ENCODE measurements at places on chromosomes 16 and 17.

DNA sequence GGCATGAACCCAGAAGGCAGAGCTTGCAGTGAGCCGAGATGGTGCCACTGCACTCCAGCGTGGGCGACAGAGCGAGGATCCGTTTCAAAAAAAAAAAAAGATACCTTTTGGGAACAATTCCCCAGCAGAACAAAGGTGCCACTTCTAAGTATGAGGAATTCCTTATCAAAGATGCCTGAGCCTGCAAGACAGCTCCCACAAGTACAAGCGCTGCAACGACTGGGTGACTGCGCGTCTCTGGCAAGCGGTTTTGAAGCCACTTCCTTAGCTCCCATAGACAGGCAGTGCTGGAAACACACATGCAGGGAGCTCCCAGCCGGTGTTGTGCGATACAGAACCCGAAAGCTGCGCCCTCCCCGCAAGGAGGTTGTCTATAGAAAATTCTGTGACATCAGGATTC lies 60.5 kb downstream of the ADCY9 start:
- no peak for DNase-seq

- peak; percentile 96 for DNase-seq
Observed at GRCh38 chr17:59837308-59838051, 55.3 kb downstream of the TUBD1 start.

DNA sequence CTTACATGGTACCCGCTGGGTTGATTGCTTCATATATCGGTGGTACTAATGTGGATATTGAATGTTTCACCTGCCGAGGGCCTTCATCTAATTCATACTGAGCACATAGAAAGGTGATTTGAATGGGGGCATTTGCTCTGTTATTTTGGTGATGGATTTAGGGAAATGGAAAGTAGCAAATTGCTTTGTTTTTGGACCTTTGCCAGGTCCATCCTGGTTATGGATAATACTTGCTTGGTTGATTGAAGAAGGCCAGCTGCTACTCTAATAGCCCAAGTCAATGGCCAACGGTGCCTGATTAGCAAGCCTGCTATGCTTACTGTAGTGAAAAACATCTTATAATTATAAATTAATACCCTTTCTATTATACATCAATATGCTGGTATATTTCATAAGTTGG lies 253.6 kb downstream of the CDH13 start:
- DNase-seq, result no peak

DNA sequence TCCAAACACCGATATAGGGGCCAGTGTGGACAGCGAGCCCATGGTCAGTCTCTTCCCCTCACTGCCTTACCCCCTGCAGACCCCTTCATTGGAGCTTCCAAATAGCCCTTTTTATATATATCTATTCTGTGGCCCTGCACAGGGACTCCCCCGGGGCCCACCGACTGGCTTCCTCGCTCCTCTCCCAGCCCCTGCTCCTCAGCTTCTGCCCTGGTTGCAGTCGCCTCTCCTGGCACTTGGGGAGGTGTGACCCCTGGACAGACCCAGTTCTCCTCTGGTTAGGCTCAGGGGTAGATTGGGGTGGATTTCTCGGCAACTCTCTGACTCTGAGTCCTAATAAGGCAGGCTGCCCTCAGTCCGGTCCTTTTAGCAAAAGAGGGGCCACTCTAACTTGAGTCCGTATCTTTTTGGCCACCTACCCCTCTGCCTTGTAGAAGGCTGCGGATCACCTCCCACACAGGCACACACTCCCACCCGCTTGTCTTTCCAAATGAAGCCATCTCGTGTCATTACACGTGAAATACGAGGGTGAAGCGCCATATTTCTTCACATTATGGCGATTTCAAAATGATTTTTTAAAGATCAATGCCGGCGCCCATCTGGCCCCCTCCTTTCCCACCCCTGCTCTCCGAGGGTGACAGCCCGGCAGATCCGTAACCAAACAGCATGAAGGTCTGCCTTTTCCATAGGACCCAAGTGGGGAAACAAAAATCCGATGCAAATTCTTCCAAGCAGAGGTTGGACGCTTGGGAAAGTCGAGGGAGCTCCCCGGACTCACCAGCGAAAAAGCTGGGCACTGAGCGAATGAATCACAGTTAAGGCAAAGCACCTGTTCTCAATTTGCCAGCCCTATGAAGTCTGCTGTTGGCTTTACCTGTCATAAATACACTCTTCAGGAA lies 1.7 kb upstream of the HOXB9 start:
- DNase-seq, result no peak

GRCh38 chr17:49914096-49914490 lies 54.9 kb upstream of the DLX4 start:
- DNase-seq, result no peak

- DNase-seq, result no peak
Observed at GRCh38 chr16:51852892-51853291, 694.1 kb downstream of the TOX3 start.

DNA sequence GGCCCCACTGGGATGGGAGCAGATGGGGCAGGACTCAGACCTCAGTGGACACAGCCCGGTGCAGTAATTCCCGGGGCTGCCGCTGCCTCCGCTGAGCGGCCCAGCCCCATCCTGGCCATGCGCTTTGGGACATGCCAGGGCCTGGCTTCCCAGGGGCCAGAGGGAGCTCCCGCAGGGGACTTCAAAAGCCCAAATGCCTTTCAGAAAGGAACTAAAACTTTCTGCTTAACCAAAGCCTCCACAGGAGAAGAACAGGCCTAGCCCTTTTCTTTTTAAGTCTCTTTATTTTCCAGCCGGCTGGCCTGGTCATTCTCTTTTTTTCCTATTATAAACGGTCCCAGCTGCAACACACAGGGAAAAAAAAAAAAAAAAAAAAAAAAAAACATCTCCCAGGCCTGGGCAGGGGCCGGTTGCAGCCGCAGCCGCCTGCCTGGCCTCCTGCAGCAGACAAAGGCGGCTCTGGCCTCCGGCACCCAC lies 10.7 kb upstream of the ZNF423 start:
- no peak for DNase-seq

- DNase-seq, result no peak
Observed at GRCh38 chr16:81136390-81137335, 40.5 kb upstream of the GCSH start.

GRCh38 chr16:57234707-57235092 lies 10.4 kb upstream of the ARL2BP start:
- no peak for DNase-seq
